ENCODE measurements at places on chromosomes 3 and 15.

DNA sequence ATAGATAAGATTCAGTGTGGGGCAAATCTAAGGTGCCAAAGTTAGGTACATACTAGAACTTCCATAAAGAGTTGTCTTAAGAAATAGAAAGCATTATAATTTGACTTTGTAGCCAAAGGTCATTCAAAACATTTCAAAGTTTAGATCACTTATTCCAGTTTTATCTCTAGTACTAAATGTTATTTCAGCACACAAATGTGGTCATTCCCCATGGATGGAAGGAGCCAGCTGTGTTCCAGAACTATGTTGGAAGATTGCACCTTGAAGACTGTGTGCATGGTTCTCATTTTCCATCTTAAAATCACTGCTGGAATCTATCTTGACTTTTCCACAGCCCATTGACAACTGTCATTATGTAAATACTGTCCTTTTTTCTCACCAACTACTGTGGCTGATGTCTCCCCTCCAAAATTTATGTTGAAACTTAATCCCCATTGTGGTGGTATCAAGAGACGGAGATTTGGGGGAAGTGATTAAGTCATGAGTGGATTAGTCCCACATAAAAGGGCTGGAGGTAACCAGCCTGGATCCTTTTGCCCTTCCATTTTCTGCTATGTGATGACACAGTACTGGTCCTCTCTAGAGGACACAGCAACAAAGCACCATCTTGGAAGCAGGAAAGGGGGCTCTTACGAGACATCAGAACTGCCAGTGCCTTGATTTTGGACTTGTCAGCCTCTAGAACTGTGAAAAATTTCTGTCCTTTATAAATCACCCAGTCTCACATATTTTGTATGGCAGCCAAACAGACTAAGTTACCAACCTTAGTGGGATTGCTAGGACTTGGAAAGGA is 24.0 kb downstream of the TGFBR2 start:
- DNase-seq: no peak

DNA sequence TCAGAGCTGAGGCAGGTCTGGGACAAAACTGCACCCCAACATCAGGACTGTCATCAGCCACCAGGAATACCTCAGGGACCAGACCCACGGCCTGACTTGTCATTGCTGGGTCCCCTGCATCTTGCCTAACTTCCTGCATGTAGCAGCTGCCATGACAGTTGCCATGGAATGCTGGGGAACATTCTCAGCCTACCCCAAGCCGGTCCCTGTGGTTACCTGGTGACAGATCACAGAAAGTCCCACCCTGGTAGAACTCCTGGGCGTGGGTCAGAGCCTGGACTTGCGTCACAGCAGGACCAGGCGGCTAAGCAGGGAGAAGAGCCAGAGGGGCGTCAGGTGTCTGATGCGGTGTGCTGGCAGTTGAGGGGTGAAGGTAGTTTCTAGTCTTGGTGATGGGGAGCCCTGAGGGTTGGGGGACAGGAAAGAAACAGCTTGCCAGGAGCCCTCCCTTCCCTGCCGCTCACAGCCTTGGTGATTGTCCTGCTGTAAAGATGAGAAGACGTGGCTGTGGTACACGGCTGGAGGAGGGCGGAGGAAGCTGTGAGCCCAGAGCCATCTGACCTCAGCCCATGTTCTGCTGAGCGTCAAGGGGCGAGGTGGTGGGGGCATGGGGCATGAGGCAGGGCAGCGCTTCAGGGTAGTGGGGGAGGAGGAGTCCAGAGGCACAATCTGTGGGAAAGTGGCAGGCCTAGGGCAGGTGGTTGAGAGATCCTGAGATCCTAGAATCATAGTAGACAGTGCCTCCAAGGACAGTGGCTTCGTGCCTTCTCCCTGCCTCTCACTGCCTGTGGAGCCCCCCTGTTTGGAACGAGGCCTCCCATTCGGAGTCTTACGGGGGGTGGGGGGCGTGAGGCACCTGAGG is 5.4 kb downstream of the H1-8 start:
- DNase-seq: no peak

DNA sequence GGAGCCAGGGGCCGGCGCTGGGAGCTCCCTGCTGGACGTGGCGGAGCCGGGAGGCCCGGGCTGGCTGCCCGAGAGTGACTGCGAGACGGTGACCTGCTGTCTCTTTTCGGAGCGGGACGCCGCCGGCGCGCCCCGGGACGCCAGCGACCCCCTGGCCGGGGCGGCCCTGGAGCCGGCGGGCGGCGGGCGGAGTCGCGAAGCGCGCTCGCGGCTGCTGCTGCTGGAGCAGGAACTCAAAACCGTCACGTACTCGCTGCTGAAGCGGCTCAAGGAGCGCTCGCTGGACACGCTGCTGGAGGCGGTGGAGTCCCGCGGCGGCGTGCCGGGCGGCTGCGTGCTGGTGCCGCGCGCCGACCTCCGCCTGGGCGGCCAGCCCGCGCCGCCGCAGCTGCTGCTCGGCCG is 1.5 kb downstream of the SMAD6 start:
- DNase-seq: no peak

- DNase-seq: no peak
Observed at GRCh38 chr15:74821790-74822158, 4.7 kb upstream of the CPLX3 start.

DNA sequence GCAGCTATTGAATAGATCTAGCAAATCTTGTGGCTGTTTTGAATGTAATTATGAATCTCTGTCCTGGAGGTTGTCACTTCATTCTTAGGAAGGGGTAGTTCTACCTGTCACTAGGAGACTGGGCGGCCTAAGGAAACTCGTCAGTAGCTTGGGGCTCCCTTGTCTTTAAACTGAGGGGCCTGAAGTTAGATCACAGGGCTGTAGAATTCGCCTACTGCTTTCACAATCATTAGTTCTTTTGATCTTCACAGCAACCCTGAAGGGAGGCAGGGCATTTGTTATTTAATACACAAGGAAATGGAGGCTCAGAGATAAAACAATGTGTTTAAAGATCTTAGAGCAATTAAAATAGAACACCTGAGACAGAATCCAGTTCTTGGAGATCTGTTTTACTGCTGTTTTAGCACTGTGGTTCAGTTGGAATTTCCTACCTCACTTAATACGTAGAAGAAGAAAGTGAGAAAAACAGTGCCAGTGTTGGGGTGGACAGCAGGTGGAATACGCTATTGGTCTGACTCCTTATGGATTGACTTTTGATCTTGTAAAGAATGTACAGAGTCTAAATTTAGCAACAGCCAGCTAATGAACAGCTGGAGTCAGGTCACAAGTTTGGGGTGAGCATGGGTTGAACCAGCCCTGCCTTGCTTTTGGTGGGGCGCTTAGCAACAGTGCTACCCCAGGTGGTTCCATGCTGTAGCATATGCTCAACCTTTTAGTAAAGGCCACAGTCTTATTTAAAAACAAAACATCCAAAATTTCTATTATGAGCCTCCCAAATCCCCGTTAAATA is 71.4 kb upstream of the BHLHE40 start:
- DNase-seq: no peak

GRCh38 chr3:55405436-55405835 is 81.7 kb downstream of the WNT5A start:
- no peak for DNase-seq

- DNase-seq: no peak
Observed at GRCh38 chr15:81780966-81781365, 264.9 kb downstream of the MEX3B start.

DNA sequence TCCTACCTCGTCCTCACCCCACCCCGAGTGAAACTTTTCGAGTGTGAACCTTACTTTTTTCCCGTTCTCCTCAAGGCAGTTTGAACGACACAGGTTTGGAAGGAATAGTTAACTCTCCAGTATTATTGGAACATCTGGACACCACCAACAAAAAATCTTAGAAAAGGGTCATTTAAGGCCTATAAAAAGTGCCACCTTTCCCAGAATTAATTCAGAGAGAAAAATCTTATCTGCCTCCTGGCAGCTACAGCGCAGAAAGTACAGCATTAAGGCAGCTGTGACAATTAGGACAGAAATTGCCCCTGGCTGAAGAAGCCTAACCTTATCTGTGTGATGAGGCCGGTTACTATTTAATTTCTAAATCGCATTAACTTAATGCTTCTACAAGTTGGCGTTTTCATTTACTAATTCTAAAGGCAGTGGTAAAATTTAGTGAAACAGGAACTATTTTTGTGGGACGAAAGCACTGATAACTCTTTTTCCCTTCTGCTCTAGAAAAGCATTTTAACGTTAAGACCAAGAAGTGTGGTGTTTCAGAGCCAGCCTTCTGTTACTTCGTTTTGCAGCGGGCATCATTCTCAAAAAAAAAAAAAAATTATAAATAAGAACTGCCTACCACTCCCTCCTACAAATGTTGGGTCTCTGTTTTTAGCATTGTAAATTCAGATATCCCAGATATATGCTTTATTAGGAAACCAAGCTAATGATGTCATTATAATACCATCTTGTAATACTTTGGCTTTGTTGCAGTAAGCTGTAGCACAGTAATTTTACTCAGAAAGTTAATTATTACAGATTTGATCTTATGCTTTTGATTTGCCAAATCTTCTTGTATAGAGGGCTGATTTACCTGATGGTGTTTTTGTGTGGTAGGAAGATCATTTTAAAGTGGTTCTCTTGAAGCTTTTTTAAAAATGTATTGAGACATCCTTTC is 1.4 kb downstream of the ATP11B start:
- no peak for DNase-seq

DNA sequence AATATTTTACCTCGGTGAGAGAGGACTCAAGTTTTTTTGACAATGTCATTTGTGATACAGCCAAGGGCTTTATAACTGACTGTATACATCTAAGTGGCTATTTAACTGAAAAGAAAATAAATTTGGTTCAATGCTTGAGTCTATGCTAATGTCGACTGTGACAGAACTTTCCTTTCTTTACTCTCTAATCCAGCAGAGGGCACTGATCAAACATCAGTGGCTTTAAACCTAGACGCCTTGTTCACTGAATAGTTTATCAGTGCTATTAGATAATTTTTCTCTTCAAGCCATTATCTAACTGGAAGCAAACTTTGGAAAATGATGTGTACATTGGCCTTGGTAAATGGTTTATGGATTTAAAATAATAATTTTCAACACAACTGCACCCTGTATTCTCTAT is 285.1 kb downstream of the CHL1 start:
- no peak for DNase-seq

DNA sequence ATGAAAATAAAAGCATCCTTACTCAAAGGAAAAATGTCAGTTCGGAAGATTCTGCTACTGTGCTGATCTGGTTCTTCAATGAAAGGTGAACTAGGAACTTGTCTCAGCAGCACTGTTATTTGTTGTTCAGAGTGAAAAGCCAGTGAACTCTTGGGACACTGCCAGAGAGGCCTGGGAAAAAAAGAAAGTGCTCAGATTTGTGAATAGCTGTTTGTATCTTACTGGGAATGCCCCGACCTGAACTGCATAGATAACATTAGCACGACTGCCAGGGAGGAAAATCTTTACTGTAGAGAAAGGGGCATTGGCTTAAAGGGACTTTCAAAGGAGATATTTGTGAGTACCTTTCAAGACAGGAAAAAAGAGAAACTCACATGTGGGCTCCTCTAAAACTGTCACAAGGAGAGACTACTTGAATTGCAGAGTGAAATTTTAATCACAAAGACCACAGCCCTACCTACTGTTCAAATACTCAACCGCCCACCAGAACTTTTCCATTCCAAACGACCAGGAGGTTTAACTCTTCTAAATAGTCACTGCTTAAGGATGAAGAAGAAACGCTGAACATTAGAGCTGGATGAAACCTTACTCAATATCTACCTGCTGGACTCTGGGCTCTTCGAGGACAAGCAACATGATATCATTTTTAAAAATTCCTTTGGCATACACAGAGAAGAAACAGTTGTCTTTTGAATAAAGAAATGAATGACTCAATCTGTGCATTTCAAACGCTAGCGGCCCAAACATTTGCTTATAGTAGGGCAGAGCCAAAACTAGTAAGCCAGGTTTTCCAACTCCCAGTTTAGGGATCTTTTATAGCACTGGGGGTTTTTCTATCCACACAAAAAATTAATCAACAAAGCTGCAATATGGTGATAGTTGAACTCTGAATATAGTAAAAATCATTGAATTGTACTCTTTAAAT is 13.4 kb downstream of the TAMM41 start:
- no peak for DNase-seq

- DNase-seq: no peak
Observed at GRCh38 chr3:134644731-134645514, 5.9 kb downstream of the KY start.

DNA sequence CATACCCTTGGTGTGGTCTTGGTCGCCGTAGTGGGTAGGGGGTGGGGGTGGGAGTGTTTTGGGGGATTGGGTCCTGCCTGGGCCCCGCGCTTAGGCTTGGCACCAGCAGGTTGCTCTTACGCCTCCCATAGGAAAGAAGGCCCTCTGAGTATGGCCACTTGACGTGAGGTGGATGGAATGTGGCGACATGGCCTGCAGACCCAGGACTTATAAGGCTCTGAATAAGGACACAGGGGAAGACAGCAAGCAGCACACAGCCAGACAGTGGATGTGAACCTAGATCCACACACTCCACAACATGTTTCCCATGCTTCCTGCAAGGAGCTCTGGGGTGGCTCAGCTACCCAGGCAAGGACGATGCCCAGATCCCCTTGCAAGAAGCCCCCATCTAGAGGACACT is 12.4 kb downstream of the RBPMS2 start:
- DNase-seq: no peak

GRCh38 chr3:128485282-128486204 is 7.5 kb downstream of the GATA2 start:
- no peak for DNase-seq

GRCh38 chr3:94522488-94522887 is 459.6 kb downstream of the NSUN3 start:
- DNase-seq: no peak

DNA sequence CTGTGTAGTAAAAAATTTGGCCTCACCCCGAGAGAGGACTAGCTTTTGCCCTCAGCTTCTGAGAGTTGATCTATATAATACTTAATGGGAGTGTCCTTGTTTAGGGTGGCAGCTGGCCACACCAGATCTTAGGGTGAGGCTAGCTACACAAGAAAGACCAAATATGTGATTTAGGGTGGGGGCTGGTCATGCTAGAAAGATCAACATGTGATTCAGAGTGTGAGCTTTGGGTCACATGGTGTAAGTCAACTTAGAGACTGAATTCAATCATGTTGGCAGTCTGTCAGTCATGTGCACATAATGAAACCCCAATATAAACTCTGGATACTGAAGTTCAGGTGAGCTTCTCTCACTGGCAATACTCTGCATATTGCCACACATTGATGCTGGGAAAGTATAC is 120.7 kb upstream of the DAZL start:
- no peak for DNase-seq

GRCh38 chr3:112482675-112483074 is 16.6 kb downstream of the BTLA start:
- DNase-seq: no peak

DNA sequence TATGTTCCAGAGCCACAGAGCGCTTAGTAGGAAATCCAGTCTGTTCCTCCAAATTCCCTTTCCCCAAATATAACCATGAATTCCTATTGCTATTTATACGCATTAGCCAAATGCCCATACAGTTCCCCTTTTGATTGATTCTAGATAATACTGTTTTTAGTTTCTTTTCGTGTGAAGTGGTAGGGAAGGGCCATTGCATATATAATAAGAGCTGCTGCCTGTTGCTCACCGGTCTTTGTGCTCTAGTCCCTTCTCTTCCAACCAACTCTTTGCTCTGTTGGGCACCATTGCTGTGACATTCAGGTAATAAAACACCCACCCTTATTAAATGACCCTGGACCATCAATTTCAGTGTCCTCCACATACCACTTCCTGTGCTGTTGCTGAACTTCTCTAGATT is 379.9 kb upstream of the KCNMB2 start:
- DNase-seq: no peak

Measured in non-pigmented ciliary epithelial cell (primary cell).